ENCODE measurements at places on chromosomes 7 and 10.
A peak's percentile ranks its signal among the peaks of the same experiment; 100 is the strongest.

GRCh38 chr7:32169228-32169627 lies 99.0 kb upstream of the PDE1C start:
- no peak for DNase-seq

DNA sequence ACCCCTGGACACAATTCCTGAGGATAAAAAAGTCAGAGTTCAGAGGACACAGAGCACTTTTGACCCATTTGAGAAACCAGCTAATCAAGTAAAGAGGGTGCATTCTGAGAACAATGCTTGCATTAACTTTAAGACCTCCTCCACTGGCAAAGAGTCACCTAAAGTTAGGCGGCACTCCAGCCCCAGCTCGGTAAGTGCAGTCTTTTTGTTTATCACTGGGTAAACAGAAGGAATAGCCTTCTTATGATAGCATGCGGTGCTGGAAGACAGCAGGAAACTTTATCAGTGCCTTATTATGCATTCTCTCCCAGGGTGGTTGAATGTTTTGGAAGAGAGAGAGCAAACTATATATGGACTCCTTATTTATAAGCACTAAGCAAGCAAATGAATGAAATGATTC lies 130.5 kb downstream of the CDK14 start:
- no peak for DNase-seq

DNA sequence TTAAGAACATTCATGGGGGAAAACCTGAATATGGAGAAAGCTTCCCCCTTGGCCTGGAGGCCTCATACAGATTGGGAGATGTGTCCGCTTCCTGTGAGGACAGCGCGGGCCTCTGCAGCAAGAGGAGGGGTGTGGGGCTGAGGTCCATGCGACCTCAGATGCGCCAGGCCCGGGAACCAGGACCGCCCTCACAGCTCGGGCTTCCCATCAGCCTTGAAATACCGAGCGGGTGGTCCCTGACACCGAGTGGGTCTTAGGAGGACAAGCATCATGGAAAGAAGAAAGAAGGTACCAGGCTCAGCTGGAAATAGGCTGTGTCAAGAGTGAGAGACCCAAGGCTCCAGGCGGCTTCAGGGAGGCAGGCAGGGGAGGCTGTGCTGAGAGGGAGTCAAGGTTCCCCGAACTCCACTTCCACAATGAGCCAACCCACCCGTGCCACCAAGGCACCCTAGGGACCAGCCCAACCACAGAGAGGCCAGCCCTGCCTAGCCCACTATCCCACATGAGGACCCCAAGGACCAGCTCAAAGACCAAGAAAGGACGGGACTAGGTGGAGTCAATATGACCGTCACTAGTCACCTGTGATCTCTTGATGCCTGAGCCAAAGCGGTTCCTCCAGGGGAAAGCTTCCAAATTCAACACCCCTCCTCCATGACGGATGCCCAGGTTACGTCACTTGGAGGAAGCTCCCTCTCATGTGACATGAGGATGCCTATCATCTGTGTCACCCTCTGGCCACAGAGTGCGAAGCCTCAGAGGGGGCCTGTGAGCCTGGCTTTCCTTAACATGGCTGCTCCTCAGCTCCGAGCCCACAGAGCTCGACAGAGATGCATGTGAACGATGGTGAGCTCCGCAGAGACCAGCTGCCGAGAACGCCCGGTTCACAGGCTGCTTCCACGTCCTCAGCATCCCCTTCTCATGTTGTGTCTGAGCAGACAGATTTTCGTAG lies 103.7 kb downstream of the TCERG1L start:
- no peak for DNase-seq

- DNase-seq = no peak
Measured at GRCh38 chr7:149456506-149457421, 4.1 kb downstream of the ZNF777 start.

GRCh38 chr7:101993311-101993710 lies 175.9 kb downstream of the CUX1 start:
- DNase-seq = no peak

DNA sequence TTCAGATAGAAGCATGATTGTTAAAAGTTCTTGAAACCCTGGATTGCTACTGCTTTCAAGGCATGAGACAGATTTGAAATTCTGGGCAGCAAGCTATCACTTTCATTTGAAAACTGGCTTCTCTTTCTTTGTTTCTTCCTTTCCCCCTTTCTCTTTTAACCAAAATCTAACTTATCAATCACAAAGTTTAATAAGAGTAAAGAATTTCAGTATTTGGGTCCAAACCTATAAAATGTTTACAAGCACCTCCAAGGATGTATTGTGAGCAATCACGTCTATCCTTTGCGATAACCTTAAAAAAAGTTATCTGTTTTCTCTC lies 21.6 kb upstream of the RPA3 start:
- no peak for DNase-seq

GRCh38 chr7:95999481-95999880 lies 227.1 kb downstream of the DYNC1I1 start:
- DNase-seq = no peak

- DNase-seq = no peak
Measured at GRCh38 chr7:128215739-128216138, 25.3 kb upstream of the LEP start.

GRCh38 chr7:115613836-115614235 lies 416.7 kb downstream of the TFEC start:
- DNase-seq = no peak

DNA sequence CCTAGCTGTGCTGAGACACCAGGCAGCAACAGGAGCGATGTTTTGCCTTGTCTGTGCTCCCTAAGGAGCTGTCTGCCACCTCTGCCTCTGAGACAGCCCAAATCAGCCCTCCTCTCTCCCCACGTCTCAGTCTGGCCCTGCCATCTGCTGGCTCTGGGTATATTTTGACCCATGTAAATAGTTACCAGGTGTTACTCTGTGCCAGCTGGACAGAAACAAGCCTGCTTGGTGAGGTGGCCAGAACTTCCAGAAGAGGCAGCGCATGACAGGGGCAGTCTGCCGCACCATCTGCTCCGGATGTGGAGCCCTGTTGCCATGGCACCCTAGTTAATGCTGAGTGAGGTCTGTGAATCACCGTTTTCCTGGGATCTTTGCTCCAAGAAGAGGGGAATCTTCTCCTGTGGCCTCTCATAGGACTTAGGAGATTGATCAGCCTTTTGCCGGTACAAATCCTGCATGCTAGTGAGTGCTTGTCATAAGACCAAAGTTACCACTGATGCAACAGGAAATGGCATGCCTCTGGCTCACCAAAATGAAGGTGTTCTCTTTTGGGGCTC lies 31.8 kb downstream of the GSTO2 start:
- DNase-seq = peak; percentile 49

GRCh38 chr10:28177944-28178637 lies 124.8 kb downstream of the MPP7 start:
- DNase-seq = no peak

DNA sequence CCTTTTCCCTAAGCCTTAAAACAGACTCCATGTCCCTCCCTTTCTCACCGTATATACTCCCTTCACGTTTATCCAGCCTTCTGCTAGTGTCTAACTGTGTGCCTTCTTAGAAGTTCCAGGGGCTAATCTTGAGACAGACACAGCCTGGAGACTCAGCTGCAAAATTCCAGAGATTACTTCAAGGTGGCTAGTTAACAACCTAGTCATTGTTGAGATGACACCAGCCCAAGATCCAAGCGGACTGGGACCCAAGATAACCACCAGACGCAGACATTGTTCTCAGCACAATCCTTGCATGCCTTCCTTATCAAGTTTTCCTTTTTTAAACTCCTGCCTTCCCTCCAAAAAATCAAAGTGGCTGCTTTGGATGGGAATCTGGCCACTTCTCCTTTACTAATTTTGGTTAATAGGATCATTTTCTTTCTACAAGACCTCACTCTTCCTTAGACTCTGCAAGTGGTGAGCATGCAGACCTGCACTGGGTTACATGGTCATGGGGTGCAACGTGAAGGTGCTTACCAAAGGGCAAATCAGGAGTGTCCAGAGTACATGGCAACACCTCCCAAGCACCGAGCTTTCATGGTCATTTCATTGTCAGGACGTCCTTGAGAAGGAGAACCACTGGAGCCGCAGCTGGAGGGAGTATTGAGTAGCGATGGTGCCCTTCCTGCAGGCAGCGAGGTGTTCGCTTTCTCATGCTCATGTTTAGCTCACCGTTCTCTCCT lies 69.7 kb downstream of the ANLN start:
- no peak for DNase-seq

DNA sequence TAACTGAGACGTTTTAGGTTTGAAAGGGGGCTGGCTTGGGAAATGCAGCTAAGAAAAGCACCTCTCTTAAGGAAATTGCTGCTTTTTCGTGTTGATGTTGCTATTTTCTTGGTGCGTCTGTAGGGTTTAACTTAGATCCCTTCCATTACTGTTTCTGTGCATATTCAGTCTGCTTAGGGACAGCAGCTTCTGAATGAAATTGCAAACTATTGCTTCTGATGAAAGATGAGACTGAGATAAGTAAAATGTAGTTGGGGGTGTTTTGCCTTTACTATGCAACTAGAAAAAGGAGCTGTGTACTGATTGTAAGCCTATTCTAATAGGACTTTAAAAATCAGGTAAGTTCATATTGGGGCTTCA lies 772 bp downstream of the HDAC9 start:
- no peak for DNase-seq

DNA sequence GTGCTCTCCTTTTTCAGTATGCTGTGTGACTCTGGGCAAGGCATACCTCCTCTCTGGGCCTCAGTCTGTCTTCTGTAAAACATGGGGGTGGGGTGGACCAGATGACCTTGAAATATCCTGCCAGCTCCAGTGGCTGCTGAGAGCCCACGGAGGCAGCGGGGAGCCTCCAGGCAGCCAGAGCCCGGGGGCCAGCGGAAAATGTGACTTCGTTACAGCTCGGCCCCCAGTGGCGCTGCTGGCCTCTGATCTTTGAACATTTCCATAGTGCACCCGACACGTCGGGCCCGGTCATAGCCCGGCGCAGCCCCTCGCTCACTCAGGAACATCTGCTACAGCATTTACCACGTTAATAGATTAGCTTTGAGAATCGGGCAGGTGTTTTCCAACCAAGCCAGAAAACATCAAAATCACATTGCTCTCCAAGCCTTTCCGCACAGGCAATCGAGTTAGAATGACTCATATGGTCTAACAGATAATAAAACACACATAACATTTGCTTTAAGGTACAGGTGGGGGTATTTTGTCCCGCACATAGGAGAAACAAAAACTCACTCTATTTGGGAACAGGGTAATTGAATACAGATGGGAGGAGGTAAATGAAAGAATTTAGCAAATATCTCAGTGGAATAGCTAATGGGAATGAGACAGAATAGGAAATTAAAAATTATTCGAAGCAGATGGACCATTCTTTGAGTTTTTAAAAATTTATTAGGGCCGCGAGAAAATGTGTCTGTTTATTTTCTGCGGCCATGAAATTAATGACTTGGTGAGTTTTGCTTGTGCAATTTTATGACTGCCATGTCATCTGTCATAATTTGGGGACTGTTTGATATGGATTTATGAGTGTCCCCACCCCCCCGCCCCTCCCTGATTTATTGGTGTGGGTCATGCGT lies 26.3 kb upstream of the COMTD1 start:
- DNase-seq = no peak

DNA sequence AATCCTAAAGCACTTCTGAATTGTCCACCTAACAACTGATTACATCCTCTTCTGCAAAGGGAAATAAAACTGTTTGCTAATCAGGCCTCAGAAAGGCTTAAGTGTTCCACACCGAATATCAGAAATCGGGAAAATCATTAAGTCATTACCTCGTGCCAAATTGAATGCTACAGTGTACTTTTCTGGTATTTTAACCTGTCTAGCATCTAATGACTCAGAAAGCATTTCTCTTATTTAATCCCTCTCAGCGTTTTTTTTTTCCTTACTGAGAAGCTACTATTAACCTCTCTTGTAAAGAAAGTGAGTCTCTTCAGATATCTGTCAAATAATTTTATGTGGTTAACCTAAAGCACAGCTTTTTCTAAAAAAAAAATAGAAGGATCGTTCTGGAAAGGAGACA lies 28.6 kb downstream of the VIM start:
- DNase-seq = no peak

GRCh38 chr10:50972591-50972990 lies 87.2 kb upstream of the A1CF start:
- no peak for DNase-seq

DNA sequence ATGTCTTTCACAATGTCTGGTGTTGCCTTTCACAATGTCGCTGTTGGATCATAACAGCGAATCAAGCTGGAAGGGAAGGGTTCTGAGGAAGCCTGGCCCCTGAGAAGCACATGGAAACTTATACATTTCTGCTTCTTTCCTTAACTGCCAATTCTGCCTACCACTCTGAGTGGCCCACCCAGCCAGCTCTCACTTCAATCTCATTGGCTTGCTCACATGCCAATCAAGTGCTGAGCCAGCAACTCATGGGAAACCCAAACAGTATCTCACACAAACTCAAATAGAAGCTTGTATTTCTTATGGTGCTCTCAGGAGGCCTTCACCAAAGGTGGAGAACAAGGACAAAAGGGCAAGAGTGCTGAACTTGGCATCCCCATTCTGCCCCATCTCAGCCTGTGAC lies 117.4 kb upstream of the GPR26 start:
- DNase-seq = no peak

DNA sequence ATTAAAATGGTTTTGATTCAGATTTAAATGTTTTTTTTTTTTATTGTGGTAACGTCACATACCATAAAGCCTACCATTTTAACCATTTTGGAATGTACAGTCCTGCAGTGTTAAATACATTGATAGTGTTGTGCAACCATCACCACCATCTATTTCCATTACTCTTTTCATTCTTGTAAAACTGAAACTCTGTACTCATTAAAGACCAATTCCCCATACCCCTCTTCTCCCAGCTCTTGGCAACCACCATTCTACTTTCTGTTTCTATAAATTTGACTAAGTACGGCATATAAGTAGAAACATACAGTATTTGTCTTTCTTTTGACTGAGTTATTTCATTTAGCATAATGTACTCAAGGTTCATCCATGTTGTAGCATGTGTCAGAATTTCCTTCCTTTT lies 96.2 kb downstream of the EXOC4 start:
- DNase-seq = no peak

GRCh38 chr7:17319164-17320101 lies 21.0 kb downstream of the AHR start:
- peak; percentile 1 for DNase-seq

GRCh38 chr10:21702633-21703111 lies 168.6 kb downstream of the MLLT10 start:
- no peak for DNase-seq

GRCh38 chr10:80164596-80164995 lies 32.1 kb downstream of the PLAC9 start:
- no peak for DNase-seq

GRCh38 chr7:140604760-140605159 lies 35.9 kb downstream of the DENND2A start:
- no peak for DNase-seq

- no peak for DNase-seq
Measured at GRCh38 chr10:61801484-61801883, 100.0 kb upstream of the ARID5B start.

DNA sequence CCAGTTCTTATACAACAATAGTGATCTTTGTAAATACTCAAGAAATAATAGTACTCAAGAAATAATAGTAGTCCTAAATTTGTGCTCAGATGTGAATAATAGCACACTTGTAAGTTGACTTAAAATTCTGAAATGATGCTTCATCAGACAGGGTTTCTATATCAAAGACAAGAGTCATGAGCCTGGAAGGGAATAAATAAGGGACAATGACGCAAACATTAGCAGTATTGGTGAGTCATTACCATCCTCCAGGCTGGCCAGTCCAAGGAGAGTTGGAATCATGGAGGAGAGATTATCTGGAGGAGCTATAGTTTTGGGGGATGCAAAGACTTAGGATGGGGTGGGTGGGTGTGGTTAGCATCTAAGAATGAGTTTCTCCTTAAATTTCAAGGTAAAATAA lies 6.1 kb upstream of the SH3PXD2A start:
- DNase-seq = no peak

- no peak for DNase-seq
Measured at GRCh38 chr10:38184477-38184876, 90.3 kb downstream of the ZNF37A start.

Measured in inflammatory macrophage (primary cell).